ENCODE measurements at places on chromosomes 2 and 18. TPM values are rescaled to one million over a fixed set of nuclear protein-coding genes. Genes with fewer than 3 reads are reported as not detected.

The CNGA3 gene
- not detected for total RNA-seq

The SYT4 gene
- total RNA-seq = not detected

The CAVIN2 gene
- 145 TPM for total RNA-seq

The SAG gene
- not detected for total RNA-seq

The DSG2 gene
- 34.4 TPM for total RNA-seq

The TMEFF2 gene
- not detected for total RNA-seq

Measured in cardiac septum (tissue), 1 donor.